ENCODE measurements at places on chromosomes 6 and 20.

- DNase-seq = no peak
These were observed 2.6 kb downstream of the VGLL2 start for GRCh38 chr6:117267766-117268534.

DNA sequence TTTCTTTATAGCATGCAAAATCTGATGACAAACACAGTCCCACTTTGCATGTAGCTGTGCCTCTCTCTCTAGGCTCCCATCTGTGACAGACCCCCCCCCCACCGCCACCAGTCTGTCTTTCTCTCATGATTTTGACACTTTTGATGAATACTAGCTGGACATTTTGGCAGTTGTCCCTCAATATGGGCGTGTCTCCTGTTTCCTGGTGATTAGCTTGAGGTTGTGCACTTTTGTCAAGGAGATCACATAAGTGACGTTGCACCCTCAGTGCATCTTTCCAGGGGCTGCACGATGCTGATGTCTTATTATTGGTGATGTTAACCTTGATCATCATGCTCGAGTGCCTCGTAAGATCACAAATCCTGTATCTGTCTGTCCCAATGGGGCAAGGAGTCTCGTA, 155.1 kb downstream of the EYA2 start:
- no peak for DNase-seq

GRCh38 chr20:34015401-34016335, 22.0 kb downstream of the RALY start:
- DNase-seq = no peak

GRCh38 chr6:43978473-43979346, 148.5 kb downstream of the MRPL14 start:
- DNase-seq = peak; percentile 41

- peak; percentile 82 for DNase-seq
These were observed 651 bp upstream of the TAPBP start for GRCh38 chr6:33314515-33314942.

DNA sequence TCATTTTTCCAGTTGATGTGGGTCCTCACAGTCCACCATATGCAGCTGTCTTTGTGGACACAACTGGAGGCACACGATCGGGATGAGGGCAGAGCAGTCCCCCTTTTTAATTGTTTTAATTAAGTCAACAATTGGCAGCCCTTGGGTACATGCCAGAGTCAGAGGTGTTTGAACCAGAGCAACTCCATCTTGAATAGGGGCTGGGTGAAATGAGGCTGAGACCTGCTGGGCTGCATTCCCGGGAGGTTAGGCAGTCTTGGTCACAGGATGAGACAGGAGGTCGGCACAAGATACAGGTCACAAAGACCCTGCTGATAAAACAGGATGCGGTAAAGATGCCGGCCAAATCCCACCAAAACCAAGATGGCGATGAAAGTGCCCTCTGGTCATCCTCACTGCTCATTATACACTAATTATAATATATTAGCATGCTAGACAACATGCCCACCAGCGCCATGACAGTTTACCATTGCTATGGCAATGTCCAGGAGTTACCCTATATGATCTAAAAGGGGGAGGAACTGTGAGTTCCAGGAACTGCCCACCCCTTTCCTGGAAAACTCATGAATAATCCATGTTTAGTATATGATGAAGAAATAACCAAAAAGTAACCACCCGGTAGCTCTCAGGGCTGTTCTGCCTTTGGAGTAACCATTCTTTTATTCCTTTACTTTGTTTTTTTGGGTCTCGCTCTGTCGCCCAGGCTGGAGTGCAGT, 31.8 kb upstream of the BLCAP start:
- DNase-seq = no peak

GRCh38 chr6:15623276-15624116, 39.3 kb downstream of the DTNBP1 start:
- DNase-seq = no peak

DNA sequence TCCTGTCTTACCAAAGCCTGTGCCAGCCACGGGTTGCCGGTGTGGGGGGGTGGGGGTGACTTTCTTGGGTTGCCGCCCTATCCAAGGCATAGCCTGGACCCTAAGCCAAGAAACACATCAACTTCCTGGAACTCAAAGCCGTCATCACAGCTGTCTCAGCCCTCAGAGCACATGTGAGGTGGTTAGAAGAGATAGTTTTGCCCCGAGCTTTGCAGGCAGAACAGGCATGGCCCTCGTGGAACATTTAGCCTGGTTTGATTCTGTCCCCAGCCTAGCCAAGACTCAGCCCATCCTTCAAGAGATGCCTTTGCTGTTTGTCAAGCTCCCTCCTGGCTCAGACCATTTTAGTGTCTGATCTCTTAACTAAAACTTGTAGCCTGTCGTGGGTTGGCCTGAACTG, 64.9 kb downstream of the RREB1 start:
- peak; percentile 49 for DNase-seq

- no peak for DNase-seq
These were observed 319.8 kb upstream of the PLCB4 start for GRCh38 chr20:8749101-8749500.

DNA sequence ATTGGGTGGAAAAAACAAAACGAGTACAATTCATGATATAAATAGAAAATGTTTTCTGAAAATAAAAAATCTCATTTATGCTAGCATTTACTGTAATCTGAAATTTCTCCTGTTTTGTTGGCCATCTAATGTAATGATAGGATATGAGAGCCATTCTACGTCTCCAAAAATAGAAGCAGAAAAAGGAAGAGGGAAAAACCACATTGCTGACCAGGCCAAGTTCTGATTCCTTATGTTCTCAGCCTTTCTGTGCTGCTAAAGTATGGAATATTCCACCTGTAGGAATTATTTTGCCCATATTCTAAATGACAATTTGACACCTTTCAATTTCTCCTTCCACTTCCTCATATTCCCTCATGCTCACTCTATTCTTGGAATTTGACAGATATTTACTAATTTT, 110.2 kb downstream of the TBXT start:
- DNase-seq = no peak

Data from activated CD8-positive, alpha-beta memory T cell treated with anti-CD3 and anti-CD28 coated beads for 24 hours (primary cell).